ENCODE measurements at places on chromosomes 12 and 14.
A peak's percentile ranks its signal among the peaks of the same experiment; 100 is the strongest.

- DNase-seq: no peak
Observed at GRCh38 chr12:47970843-47971242, 7.4 kb downstream of the TMEM106C start.

GRCh38 chr12:120998435-120998834 lies 17.9 kb downstream of the C12orf43 start:
- no peak for DNase-seq

DNA sequence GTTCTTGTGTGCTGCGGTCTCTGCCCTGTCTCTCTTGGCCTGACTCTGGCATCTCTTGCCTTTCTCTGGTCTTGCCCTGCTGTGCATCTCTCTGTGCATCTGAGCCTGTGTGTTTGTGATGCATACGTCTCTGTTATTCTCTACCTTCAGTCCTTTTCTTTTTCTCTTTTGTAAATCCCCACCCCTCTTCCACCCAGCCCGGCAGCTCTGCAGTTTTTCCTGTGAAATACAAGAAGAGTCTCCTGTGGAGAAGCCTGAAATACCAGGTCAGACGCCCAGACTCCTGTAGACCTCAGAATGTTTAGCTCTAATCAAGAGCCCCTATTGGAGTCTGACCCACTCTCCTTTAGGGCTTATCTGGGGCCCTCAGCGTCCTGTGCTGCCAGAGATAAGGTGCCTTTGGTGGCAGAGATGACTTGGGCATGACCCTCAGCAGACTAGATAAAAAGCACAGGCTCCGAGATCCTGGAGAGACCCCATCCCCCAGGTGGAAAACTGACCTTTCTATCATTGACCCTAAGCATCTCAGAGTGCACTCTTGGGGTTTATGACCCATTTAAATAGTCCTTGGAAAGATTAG lies 167.5 kb upstream of the SRRM4 start:
- DNase-seq: peak; percentile 49

DNA sequence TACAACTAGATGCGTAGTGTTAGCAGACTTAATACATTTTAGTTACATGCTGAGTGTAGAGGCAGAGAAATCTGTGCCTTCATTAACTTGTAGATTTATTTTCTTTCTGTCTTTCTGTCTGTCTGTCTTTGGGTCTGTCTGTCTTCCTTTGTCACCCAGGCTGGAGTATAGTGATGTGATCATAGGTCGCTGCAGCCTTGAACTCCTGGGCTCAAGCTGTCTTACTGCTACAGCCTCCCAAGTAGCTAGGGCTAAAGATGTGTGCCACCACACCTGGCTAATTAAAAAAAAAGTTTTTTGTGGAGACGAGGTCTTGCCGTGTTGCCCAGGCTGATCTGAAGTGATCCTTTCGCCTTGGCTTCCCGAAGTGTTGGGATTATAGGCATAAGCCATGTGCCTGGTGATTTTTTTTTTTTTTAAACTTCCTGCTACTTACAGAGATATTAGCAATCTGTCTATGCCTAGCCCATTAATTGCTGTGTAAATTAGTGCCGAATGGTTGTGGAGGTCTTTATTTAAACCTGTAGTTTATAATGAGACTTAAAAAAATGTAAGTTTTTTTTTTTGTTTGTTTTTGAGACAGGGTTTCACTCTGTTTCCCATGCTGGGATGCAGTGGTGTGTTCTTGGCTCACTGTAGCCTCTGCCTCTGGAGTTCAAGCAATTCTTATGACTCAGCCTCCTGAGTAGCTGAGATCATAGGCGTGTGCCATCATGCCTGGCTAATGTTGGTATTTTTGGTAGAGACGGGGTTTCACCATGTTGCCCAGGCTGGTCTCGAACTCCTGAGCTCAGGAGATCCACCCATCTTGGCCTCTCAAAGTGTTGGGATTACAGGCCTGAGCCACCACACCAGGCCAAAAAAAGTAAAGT lies 22.8 kb downstream of the ERC1 start:
- DNase-seq: peak; percentile 48

DNA sequence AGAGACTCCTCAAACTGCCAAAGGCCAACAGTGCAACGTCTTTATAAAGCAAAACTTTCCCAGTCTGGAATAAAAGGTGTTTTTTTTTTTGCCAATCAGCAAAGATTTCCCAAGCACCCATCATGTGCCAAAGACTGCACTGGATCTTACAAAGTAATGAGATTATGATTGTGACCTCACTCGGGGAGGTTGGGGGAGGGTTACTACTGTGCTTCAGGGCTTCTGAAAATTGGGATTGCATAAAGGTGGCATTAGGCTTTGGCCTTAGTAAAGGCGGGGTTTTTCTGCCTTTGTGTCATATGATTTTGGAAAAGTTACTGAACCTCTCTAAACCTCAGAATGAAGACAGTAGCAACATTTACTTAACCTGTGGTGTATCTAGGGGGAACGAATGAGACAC lies 233.8 kb downstream of the DACT1 start:
- no peak for DNase-seq

DNA sequence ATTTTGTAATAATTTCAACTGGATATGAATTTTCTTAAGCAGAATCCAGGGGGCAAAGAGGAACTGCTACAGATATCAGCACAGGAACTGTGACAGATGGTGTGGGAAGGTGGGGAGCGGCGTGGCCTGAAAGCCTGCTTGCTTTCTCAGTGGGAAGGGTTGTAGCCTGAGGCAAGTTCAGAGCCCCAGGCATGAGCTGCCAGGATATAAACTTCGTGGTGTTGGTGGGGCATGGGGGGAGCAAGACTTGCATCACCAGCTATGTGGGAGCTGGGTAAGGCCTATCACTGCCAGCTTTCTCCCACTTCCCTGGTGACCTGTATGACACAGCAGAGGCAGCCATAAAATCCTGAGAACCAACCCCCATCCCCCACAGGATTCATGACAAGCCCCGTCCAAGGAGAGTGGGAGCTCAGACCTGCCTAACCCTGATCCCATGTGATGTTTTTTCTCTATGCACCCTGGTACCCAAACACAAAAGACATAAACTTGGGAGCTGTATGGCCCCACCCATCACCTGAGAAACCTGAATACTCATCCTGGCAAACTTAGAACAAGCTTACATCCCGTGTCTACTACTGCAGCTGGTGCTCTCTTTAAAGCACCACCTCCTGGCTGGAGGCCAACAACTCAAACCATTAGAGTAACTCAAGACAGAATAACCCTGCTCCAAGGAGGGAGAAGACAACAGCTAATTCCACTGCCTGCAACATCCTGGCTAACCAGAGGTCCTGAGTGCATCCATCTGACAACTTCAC lies 16.5 kb downstream of the CLEC1A start:
- no peak for DNase-seq

DNA sequence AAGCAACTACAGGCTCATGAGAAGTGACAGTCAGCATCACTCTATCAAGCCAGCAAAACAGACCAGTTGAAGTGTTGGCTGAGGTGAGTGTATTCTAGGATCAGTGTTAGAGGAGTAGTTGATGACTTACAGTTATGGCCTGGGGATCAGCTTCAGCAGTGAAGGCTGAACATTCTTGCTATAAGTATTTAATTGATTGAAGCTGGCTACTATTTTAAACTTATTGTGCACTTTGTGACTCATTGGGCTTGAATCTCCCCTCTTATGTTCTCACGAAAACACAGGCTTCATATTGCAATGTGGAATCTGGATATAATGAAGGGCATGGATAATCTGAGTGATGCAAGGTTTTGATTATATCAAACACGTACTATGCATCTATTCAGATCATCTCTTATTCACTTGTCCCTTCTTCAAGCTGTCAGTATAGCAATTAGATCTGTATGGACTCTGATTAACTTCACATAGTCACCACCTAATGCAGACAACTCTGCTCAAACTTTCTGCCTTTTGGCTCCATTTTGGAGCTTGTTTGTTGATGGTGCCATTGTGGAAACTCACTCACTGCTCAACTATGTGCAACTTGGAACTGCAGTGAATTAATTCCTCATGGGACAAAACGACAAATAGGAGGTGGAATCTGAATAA lies 309.2 kb downstream of the SLC16A7 start:
- DNase-seq: no peak

DNA sequence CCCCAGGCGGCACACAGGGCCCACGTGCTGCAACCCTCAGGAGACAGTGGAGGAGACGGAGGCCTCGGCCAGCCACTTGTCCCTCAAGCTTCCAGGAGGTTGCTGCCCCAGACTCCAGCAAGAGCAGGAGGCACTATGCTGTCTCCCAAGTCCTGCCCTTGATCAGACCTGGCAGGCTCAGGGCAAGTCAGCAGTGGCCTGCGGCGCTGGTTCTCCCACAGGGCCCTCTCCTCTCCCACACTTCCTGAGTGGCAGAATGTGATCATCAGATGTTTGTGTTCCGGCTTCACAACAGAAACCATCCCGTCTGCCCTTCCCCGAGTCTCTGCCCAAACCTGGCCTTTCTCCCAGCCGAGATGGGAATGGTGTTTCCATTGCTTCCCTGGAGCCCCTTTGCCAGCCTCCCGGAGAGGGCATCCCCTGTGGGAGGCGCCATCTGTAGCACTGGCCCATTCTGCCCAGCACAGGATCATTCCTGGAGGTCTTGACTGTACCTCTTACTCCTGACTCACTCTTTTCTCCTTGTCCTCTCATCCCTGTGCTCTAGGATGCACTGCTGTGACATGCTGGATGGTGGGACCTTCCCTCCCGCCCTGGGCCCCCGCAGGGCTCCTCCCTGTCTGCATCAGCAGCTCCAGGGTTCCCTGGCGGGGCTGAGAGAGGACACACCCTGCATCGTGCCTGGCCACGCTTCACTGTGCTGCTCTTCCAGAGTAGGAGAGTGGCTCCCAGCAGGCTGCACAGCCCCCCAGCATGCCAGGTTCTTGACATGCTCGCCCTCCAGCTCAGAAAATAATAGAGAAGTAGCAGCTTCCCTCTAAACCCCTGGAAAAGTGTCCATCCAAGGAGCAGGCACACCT lies 114.7 kb upstream of the FKBP4 start:
- no peak for DNase-seq

DNA sequence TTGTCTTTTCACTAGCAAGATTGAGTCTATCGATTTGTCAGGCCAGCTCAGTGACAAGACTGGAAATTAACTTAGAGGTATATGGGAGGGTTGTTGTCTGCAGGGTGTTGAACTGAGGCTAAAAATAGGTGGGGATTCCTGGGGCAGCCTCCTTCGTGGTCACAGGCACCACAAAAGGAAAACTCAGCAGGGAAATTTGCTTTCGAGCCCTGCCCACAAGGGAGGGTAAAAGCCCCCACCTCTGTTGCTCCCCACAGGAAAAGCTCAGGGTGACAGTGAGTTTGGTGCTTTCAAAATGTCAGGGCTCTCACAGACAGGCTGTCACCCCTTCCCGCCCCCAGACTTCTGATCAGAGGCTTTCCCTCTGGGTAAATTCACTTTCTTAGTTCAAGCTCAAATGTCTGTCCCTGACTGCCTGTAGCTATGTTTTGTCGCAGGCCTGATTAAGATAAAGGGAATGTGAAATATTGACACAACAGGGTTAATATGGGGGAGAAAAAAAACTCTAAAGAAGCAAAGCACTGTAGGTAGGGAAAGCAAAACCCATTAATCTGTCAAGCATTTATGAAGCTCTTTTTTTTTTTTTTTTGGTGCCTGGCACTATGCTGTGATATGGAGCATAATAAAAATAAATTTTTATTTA lies 11.7 kb upstream of the NFKBIA start:
- DNase-seq: no peak

- peak; percentile 14 for DNase-seq
Observed at GRCh38 chr14:36028218-36028617, 148.3 kb downstream of the PTCSC3 start.

DNA sequence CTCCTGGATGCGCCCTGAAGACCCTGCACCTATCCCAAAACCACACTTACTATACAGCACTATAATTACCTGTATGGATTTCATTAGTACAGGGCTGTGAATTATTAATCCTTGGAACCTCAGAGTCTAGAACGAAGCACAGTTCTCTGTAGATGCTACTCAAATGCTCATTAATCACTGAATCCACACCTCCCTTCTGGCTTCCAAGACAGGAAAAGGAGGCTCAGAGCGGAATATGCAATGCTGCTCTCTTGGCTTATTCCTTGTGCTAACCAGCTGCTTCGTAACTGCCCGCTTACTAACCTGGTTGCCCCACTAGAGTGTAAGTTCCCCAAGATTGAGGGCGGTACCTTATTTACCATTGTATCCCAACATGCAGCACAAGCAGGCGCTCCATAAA lies 39.1 kb upstream of the NUDT4 start:
- no peak for DNase-seq
